ENCODE measurements at places on chromosomes 1 and 21.

GRCh38 chr1:70486676-70487458 lies 75.8 kb downstream of the CTH start:
- no peak for DNase-seq

DNA sequence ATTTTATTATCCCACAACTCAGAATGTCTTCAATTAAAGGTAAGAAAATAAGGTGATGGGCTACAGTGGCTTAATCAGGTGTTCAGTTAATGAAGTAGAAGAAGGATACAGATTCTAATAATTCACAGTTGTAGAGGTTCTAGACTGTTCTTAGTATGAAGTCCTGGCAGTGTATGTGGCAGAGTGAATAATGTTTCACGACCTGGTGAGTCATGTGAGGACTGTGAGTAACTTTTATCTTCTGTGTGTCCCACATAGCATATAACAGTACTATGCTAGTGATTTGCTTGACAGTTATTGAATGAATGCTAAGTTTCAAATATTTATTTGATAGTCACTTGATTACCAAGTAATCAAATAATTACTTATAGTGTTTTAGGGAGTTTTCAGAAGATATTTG lies 20.0 kb downstream of the SLC16A4 start:
- DNase-seq: peak; percentile 10

DNA sequence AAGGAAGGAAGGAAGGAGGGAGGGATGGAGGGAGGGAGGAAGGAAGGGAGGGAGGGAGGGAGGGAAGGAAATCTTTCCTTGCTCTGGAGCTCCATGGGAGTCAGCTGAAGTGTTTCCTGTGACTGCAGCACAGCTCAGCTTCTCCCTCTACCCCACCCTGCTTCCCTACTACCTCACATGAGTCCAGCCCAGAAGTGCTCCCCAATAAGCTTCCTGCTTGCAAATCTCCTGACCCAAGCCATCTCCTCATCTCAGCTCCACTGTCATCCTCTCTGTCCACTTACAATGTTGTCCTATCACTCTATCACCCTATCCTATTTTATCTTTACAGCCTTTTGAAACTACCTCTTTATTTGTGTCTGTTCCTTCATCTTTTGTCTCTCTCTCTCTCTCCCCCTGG lies 52.9 kb upstream of the SSBP3 start:
- no peak for DNase-seq

DNA sequence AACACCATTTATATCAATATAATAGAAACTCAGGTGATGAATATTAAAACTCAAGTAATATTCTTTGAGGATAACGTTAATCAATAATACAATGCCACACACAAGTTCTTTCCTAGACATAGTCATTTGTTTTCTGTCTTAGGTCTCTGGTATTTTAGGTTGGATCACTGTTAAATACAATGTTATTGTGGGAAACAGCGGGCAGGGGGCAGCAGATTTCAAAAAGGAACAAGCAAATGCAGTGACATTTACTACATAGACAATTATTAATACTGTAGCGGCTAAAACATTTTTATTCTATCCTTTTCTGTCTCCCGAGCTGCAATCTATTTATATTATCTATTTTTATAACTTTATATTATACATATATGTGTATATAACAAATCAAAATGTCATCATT lies 186.4 kb upstream of the ZNHIT6 start:
- no peak for DNase-seq

DNA sequence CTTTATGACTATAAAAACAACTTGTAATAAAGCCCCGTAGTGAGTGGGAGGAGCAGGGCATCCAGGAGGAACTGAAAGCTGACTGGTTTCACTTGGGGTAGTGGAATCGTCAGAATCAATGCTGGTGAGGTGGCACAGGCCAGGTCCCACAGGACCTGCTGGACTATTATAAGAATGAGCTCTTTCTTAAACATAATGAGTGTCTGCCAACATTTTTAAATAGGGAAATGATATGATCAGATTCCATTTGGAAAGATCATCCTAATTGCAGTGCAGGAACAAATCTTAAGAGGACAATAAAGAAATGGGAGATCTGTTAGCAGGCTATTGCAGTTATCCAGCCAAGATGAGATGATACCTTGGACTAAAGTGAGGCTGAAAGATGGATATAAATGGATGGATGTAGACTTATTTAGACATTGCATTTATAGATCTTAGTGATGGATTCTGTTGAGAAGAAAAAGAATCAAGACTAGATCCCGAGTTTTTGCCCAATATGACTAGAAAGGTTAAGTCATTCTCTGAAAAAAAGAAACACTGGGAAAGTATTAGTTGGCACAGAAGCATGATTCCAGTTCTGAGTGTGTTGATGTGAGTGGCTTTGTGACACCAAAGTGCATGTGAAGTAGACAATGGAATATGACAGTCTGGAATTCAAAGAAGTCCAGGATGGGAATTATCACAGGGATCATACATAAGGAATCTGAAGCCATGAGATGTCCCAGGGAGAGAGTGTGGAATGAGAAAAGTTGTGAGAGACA lies 153.3 kb upstream of the SGIP1 start:
- no peak for DNase-seq

GRCh38 chr1:219810451-219810850 lies 117.9 kb downstream of the SLC30A10 start:
- DNase-seq: no peak

- DNase-seq: no peak
These were observed 524.4 kb downstream of the PTPRC start for GRCh38 chr1:199163267-199163666.

- DNase-seq: peak; percentile 20
These were observed 49.7 kb downstream of the FHAD1 start for GRCh38 chr1:15296585-15297321.

- DNase-seq: no peak
These were observed 426.6 kb downstream of the DUSP10 start for GRCh38 chr1:221315330-221315729.

DNA sequence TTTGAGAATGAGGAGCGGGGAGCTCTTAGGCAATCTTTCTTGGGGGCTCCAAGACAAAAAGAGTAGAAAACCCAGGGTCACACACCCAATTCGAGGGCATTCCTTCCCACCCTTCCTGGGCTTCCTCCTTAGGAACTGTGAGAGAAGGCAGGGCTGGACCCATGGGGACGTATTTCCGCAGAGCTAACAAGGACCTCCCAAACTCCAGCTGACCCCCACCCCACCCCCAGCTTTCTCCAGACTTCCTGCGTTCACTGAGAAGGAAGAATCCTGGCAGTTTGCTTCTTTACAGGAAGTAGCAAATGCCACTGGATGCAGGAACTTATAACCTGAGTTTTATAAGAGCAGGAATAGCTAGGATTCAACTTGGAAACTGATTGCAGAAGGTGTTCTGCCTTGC lies 2.7 kb upstream of the LHX9 start:
- DNase-seq: no peak

DNA sequence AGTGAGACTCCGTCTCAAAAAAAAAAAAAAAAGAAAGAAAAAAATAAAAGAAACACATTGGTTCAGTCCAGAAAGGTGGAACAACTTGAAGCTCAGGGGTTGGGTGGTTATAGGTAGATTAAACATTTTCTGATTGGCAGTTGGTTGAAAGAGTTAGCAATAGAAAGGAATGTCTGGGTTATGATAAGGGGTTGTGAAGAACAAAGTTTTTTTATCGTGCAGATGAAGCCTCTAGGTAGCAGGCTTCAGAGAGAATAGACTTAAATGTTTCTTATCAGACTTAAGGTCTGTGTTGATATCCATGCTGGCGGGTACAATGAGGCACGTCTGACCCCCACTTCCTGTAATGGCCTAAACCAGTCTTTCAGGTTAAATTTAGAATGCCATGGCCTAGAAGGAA lies 45.0 kb upstream of the PDE9A start:
- DNase-seq: no peak

DNA sequence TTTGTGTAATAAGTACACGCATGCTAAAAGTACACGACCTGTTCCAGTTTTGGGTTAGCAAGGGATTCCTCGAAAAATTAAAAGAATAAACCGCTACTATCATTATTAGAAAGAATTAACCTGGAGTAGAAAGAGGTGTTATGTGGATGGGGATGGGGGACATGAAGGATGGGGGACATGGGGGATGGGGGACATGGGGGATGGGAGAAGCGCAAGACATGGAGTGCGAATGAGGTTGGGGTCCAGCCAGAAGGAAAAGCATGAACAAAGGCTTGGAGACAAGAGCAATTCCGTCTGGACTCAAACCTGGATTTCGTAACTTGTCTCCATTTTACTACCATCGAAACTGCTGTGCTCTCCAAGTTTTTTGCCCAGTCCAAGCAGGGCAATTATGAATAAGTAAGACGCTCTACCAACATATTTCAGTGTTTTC lies 591 bp upstream of the KDM1A start:
- DNase-seq: no peak

GRCh38 chr1:17893891-17894631 lies 138.9 kb downstream of the ACTL8 start:
- no peak for DNase-seq

DNA sequence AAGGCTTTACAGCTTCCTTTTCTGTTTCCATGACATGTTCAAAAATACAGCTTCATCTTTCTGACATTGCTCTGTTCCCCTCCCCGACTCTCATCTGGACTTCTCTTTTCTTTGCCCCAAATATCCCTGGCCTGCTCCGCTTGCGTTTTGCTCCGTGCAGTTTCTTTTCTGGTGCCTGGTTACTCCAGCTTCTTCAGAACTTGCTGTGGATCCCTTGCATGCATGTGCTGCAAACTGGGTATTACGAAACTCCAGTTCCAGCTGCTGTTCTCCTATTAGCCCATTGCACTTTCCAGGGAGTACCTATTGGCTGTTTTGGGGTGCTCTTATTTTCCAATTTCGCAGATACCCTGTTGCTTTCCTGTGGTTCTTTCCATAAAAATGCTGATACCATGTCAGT lies 9.9 kb upstream of the NDC1 start:
- no peak for DNase-seq

GRCh38 chr1:226870401-226871279 lies at the start of gene PSEN2:
TSS of gene PSEN2 (plus strand) at chr1:226870616. CDS start at chr1:226881908, 11,292 bp downstream.
- peak; percentile 41 for DNase-seq

DNA sequence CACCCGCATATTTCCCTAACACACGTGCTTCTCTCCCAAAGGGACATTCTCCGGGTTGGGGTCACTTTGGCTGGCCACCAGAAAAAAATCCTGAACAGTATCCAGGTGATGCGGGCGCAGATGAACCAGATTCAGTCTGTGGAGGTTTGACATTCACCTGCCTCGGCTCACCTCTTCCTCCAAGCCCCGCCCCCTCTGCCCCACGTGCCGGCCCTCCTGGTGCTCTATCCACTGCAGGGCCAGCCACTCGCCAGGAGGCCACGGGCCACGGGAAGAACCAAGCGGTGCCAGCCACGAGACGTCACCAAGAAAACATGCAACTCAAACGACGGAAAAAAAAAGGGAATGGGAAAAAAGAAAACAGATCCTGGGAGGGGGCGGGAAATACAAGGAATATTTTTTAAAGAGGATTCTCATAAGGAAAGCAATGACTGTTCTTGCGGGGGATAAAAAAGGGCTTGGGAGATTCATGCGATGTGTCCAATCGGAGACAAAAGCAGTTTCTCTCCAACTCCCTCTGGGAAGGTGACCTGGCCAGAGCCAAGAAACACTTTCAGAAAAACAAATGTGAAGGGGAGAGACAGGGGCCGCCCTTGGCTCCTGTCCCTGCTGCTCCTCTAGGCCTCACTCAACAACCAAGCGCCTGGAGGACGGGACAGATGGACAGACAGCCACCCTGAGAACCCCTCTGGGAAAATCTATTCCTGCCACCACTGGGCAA lies 59.1 kb downstream of the LACTBL1 start:
- DNase-seq: no peak

GRCh38 chr21:42332557-42333317 lies 17.5 kb upstream of the TFF3 start:
- no peak for DNase-seq

DNA sequence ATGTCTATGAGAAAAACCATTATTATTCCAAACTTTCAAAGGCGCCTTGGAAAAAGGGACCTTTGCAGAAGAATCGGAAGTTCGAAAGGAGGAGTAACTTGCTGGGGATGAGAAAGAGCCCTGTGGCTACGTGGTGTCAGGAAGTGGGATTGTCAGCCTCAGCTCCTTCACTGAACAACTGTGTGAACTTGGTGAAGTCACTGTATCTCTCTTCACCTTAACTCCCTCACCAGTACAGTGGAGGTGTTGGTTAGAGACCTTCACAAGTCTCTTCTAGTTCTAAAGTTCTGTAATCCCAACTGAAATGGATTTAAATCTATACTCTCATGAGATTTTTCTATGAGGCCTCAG lies 285.6 kb downstream of the CACNA1E start:
- DNase-seq: no peak

- DNase-seq: no peak
These were observed 2.6 kb downstream of the RSPH1 start for GRCh38 chr21:42493109-42494060.

GRCh38 chr1:8374356-8374755 lies 56.4 kb downstream of the SLC45A1 start:
- no peak for DNase-seq

DNA sequence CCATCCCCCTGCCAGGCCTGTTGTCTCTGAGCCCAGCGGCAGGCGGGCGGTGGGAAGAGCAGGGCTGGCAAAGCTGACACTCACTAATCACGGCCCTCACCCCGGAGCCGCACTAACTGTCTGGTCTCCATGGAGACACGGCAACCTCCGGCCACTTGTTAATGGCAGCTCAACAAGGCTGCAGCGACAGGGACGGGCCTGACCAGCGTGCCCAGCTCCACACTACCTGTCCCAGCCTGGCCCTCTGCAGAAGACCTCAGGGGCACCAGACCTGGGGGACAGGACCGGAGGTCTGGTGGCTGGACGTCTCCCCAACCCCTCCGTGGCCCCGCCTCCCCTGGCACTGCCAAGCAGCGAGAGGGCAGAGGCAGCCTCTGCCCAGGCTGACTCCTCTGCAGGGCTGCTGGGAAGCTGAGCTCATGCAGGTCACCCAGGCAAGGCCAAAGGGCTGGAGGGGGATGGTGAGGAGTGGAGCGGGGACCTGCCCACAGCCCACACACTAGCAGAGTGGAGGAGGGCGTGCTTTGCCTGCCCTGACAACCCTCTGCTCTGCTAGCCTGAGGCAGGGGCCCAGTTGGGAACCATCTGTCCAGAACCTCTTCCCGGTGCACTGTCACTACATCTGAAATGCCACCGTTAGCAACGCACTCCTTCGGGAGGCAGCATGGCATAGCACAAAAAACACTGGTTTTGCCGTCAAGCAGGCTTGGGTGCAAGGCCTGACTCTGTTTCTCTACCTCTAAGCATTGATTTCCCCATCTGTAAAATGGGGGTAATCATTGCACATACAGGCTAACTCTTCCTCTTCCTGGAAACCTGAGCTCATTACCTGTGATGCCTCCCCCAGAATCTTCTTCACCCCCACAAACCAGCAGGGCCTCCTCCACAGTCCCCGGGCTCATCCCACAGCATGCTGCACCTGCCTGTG lies 29.6 kb upstream of the WASF2 start:
- DNase-seq: no peak

- DNase-seq: no peak
These were observed 1372.9 kb upstream of the ADGRL2 start for GRCh38 chr1:80427881-80428280.

- no peak for DNase-seq
These were observed 3.9 kb upstream of the IL10 start for GRCh38 chr1:206776229-206776628.

GRCh38 chr1:69139007-69139406 lies 428.7 kb upstream of the LRRC7 start:
- DNase-seq: no peak

- no peak for DNase-seq
These were observed 367.4 kb downstream of the CAMTA1 start for GRCh38 chr1:7152655-7153054.

- no peak for DNase-seq
These were observed 1.4 kb downstream of the NHLH1 start for GRCh38 chr1:160367934-160368923.

- DNase-seq: no peak
These were observed 7.8 kb downstream of the SNAP47 start for GRCh38 chr1:227742738-227743715.
